ENCODE measurements at places on chromosomes 2 and 18.

DNA sequence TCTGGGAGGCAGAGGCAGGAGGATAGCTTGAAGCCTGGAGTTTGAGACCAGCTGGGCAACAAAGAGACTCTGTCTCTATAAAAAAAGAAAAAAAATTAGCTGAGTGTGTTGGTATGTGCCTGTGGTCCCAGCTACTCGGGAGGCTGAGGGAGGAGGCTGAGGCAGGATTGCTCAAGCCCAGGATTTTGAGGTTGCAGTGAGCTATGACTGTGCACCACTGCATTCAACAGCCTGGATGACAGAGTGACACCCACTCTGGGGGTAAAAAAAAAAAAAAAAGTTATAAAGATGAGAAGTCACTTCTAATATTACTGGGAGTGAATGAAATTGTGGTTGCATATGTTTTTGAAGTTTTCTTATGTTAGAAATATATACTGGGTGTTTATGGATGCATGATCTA lies 71.6 kb downstream of the C2orf74 start:
- no peak for DNase-seq

- no peak for DNase-seq
These were observed 88.4 kb upstream of the STK17B start for GRCh38 chr2:196259507-196260481.

DNA sequence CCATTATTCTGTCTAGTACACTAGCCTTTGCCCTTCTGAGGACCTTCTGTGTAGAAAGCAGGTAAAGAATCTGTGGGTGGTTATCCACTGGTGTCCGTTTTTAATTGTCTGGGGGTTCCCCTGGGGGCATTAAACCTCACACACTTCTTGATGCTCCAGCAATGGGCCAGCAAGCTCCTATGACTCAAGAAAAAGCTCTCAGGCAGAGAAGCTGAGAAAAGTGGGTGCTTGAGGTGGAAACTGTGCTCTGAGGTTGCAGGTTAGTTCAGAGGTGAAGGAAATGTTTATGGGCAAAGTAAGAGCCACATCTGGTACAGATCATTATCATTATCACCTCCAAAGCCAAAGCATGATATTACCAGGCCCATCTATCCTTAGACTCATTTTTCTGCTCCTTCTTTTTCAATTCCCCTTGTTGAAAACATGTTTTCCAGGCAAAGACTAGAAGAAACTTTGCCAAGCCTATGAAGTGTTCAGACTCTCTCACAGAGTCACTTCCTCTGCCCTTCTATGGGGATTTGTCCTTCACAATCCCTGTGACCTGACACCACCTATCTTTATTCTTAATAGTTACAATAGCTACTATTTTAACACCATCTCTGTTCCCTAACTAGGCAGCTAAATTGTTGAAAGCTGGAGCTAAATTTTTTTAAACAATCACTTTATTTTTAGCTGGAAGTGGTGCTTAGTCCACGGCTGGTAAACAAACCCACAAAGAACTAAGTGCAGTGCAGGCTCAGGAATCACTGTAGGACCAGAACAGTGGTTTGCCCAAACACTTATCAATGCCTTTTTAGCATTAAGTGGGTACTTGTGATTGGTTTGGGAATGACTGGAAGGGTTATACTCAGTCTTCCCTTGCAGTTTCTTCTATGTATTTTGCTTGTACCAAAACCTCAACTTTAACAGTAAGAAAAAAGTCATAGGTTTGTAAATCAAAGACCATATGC lies 512.8 kb upstream of the POU3F3 start:
- no peak for DNase-seq

- DNase-seq: no peak
These were observed 394.1 kb upstream of the ATP5MC3 start for GRCh38 chr2:175575346-175576258.

DNA sequence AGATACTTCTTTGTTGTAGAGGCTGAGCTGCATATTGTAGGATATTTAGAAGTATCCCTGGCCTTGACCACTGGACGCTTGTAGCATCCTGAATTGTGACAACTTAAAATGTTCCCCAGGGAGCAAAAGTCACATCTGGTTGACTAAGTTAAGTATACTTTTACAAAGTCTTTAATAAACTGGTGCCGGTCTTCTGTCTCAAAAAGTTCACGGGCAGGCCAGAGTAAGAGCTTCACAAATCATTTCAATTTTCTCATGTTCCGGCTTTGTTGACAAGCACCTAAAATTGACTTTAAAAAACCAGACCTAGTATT lies 18.4 kb downstream of the ATP8B1 start:
- DNase-seq: no peak

DNA sequence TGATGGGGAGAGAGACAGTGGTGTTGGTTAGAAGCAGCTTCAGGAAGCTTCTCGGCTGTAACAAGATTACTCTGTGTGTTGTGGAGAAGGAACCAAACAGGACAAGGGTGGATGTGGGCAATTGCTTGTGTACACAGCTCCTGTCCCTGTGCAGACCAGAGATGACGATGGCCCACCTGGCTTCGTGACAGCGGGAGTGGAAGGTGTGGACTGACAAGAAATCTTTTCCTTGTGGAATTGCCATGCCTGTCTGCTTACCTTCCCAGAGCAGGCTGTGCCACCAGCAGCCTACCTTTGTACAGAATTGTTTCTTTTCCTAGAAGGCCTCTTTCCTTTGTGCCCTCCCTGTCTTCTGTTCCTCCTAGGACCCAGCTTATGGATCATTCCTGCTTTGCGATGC lies 93.8 kb downstream of the ITGB1BP1 start:
- no peak for DNase-seq

GRCh38 chr2:25286723-25287483 lies 54.8 kb downstream of the DNMT3A start:
- no peak for DNase-seq

DNA sequence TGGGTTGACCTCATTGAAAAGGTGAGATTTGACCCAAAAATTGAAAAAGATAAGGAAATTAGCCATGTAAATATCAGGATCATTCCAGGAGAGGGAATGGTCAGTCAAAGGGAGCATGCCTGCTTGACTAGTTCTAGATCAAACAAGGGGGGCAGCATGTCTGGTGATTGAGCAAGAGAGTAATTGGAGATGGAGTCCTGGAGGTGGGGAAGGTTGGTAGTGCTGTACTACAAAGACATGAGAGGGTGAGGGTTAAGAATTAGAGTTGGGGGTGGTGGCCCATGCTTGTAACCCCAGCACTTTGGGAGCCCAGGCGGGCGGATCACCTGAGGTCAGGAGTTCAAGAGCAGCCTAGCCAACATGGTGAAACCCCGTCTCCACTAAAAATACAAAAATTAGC lies 2.0 kb downstream of the MRPL30 start:
- no peak for DNase-seq

GRCh38 chr2:74499267-74499939 lies at the start of gene LBX2:
LBX2 (minus strand) TSS chr2:74499603; CDS start chr2:74499537, 66 bp downstream.
- no peak for DNase-seq

DNA sequence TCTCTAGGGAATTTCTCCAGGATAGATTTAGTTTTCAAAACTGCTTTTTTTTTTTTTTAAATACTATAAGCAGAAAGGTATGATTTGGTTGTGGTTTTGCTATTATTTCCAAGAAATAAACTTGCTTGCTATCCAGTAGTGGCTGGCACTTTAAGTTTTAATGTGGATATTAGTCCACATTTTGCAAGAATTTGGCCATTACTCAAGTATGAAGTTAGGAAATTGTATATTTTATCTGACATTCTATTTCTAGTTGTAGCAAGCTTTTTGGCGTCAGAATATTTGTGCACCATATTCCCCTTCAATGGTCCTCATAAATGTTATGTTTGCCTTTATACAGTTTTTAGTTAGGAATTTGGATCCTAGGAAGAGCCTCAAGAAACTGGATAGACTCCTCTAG lies 226.3 kb downstream of the ZNF521 start:
- DNase-seq: no peak

GRCh38 chr2:119307419-119308140 lies 59.1 kb downstream of the C2orf76 start:
- no peak for DNase-seq

DNA sequence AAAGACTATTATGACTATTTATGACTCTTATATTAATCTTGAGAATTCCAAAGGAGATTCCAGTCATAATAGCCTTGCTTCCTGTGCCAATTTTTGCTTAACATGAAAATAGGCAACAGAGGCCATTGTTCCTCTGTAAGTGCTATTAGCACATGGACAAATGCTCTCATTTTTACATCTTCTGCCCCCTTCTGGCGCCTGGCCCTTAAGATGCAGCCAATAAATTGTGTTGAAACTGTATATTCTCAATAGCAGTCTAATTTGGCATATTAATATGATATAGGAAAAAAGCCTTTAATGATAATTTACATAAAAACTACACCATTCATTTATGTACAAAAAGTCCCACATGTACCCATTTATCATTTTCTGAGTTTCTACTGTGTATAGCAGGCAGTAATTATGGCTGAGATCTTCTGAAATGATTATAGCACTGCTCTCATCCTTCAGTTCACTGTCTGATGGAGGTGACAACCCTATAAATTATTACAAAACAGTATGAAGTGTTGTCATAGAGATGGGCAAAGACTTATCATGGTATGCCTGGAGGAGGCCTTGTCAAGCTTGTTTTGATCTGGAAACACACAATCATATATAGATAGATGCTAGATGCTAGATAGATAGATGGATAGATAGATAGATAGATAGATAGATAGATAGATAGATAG lies 613.3 kb downstream of the TSN start:
- no peak for DNase-seq
